Occipital lobe (tissue), 3 donors: ENCODE measurements at places on chromosomes 5 and 9. TPM values are rescaled to one million over a fixed set of nuclear protein-coding genes. Genes with fewer than 3 reads are reported as not detected.

DNA sequence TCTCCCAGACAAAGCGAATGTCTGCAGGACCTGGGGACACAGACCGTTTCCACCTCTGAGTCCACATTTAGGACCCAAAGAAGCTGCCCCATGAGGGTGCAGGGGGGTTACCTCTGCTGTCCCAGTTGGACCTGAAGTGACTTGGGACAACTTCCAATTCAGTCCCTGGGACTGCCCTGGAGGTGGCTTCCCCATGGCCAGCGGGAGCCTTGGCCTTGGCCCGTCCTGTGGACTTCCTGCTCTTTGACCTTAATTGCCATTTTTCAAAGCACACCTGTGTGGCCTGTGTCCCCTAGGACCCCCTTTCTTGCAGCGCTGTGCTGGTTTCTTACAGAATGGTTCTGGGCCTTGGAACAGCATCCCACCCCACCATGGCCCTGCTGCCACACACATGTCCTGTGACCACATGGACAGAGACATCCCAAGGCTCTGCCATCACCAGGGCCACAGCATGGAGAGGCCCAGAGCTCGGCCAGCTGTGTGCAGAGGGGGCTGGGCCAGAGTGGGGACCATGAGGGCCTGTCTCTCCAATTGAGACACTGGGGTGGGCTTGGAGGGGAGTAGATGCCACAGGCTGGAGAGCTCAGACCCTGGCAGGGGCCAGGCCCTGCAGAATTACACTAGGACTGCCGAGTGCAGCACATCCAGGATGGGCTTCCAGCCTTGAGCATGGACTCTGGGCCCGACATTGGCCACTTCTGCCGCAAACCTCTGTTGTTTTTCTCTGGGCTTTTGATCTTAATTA lies 45.8 kb downstream of the SECISBP2 start:
- DNase-seq: no peak

- DNase-seq: no peak
Observed at GRCh38 chr9:89426384-89426961, 71.4 kb downstream of the SEMA4D start.

Gene ROPN1L
- 1.9 TPM for total RNA-seq

- DNase-seq: no peak
Observed at GRCh38 chr5:77518304-77518703, 26.2 kb upstream of the WDR41 start.

DNA sequence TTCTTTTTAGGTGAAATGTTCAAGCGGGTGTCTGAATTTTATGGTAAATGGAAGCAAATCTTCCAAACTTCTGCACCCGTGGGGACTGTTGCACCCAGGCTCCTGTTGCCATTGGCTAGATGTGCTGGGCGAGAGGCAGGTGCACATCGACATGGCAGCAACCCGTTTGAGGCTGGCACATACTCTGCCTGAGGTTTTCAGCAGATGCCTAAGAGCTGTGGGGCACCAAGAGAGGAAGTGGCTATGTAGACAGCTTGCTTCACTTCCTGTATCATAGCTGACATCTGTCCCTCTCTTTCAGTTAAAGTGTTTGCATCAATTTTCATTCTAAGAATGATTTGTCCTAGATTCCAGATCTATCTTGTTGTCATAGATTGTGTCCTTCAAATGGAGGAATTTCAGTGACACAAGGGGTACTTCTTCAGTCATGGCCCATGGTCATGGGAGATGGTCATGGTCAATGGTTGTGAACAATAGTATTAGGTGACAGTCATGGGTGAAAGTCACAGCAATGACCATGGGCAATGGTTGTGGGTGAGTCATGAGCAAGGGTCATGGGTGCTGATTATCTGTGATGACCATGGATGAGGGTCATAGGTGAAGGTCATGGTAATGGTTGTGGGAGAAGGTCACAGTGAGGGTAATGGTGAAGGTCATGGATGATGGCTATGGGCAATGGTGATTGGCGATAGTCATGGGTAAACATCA lies 115.1 kb upstream of the IRX4 start:
- DNase-seq: no peak

DNA sequence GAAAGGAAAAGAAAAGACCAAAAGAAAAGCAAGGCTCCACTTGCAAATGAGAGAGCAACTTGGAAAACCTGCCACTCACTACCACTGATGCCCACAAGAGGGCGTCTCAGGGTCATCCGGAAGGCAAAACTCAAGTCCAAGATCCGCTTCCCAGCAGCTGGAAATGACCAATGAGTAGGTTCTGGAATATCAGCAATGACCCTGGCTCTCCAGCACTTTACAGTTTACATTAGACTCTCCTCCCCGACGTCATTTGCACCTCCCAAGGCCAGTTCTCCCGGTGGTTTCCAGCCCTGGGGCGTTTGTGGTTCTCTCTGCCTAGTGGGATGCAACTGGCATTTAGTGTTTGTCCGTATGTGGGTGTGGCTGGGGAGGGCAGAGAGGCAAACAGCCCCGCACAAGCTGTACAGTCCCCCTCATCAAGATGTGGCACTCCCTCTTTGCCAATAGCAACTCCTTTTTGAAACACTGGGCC lies 193.8 kb upstream of the ZNF618 start:
- DNase-seq: peak; percentile 46

Gene GRK6
- total RNA-seq: 14.0 TPM

Gene SLCO6A1
- 0.94 TPM for total RNA-seq

DNA sequence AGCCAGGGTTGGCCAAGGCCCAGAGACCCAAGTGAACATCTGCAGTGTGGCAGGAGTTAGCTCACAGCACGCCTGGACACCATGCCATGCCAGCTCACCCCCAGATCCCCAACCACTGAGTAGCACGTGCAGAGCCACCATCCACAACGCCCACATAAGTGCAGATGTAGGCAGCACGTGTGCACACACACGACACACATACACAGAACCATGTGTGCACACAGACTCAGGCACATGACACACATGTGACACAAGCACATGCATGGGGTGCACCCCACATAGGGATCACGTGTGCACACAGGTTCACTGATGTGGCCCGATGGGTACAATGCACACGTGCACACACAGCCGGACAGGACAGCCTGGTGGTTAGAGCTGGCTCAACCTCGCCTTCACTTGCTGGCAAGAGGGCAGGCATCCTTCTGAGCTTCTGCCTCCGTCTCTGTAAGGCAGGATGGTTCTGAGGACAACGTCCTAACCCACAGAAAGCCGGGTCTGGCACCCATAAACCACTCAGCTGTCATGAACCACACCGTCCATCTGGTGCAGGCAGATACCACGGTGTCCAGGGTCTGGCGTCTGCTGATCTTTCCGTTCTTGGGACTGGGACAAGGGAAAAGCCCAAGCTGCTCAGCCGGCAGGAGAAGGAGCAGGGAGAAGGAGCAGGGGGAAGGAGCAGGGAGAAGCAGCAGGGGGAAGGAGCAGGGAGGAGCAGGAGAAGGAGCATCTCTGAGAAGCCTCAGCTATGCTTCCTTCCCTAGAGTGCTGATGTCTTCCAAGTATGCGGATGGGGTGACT lies 12.0 kb downstream of the LRRC26 start:
- peak; percentile 21 for DNase-seq

GRCh38 chr5:158080112-158080511 lies 221.2 kb upstream of the CLINT1 start:
- DNase-seq: no peak

Gene SIL1
- total RNA-seq: 11.7 TPM

DNA sequence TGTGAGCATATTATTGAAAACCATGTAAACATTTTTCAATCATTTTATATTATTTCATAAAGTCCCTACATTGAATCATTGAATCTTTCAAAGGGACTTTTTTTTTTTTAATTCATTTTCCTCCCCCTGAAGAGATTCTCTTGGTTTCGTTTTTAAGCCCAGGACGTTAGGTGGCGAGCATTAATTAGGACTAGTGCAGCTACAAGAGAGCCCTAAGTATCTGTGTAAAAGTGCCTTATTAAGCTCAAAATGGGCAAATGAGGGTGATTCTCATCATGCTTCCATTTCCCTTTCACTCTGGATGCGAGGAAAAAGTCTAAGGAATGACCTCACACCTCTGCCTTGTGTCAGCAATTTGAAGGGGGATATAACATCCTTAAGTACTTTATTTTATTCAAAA lies 517.9 kb upstream of the ITGA1 start:
- no peak for DNase-seq

- no peak for DNase-seq
Observed at GRCh38 chr9:134589748-134590147, 51.9 kb upstream of the COL5A1 start.

DNA sequence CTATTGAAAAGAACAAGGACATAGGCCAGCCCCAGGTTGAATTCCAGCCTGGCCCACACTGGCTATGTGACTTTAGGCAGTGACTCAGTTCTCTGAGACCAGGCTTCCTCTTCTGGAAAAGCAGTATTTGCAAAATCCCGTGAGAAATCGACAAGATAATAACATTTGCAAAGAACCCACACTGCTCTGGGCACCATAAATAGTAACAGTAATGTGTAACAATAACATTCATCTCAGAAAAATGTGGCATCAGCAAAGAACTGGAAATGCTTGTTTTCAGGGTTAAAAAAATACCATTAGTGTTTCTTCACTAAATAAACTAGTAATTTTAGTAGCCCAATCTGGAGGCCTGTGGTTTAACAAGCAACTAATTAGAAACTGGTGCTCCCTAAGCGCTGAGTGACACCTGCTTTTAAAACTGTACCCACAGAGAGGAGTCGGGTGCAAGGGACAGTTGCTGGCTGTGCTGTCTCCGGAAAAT lies 148.4 kb downstream of the TTLL11 start:
- DNase-seq: no peak

Gene SLC36A3
- total RNA-seq: not detected

DNA sequence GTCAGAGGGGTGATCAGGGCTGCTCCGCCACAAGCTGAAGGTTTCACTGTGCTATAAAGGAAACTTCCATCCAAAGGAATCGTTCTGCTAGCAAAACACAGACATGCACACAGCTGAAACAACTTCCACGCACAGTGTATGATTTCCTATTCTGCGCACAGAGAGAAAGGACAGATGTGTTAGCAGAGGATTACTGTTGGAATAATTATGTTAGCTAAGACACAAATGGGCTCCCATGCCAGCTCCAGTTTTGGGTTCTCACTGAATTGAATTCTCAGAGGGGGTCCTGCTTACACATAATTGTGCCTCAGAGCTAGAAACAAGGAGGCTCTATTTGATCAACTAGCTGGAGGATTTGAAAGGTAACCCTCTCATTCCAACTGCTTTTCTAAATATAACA lies 352.4 kb downstream of the IRX2 start:
- no peak for DNase-seq

DNA sequence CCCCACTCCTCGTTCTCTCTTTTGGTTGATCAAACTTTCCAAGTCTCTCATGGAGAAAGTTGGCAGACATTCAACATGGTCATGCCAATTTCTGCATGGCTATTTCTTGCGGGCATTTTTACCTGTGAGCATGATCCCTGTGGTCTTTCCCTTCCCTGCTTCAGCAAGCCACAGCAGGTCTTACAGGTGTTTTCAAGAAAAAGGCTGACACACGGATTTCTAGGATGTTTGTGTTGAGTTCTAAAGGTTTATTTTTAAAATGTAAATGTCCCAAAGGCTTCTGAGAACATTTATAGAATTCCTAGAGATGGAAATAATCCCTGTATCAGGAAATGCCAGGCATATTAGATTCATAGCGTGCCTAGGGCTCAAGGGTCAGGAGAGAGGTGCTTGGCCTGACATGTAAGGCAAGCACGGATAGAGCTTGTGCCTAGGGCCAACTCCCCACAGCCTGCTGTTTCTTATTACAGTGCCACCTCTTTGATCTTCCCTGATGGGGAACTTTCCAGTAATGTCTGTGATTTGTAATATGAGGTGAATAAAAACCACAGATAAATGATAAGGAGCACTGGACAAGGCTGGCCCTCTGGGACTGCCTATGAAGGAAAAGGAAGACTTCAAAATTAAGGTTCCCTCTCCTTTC lies 79.8 kb downstream of the MUSK start:
- no peak for DNase-seq

Gene WNK2
- 16.4 TPM for total RNA-seq

Gene ABLIM3
- 5.8 TPM for total RNA-seq

DNA sequence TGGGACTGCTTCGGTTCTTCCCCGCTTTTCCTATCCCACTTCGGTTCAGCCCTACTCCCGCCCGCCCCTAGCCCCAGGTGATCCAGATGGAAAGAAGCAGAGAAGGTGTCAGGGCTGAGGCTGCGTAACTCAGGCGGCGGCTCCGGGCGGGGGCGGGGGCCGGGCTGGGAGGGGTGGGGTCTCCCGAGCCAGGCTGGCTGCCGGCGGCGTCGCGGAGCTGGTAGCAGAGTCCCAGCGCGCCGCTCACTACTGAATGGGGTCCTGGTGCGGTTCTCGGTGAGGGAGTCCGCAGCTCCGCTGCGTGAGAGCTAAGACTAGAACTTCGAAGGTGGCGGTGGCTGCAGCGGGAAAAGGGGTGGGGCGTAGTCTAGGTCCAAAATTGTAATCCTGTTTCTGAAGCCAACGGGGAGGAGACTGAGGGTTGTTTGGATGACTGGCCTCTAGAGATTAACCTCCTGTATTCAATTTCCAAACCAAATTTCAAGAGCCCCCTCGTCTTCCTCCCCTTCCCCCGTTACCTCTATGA lies 1.4 kb downstream of the PRR16 start:
- DNase-seq: peak; percentile 20

DNA sequence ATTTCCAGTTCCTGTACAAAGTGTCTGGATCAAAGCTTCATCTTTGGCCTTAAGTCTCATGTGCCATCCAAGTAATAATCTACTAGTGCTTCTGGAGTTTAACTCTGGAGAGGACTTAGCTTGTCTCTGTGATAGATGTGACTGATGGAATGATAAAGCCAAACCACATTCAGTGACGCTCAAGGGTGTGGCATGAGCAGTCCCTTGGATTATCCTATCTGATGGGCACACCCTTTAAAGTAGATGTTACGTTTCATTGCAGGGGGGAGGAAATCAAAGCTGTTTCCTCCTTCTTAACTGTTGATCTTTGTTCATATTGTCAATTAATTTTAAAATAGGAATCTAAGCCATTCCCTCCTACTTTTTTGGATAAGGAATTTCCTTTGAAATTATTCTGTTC lies 8.5 kb upstream of the EGFLAM start:
- no peak for DNase-seq

Gene LIFR
- 83.4 TPM for total RNA-seq

Gene PCDHGA5
- total RNA-seq: 6.6 TPM

GRCh38 chr5:146607659-146608332 lies 91.8 kb upstream of the GPR151 start:
- DNase-seq: no peak

Gene FGF18
- total RNA-seq: 0.62 TPM

Gene IFNK
- not detected for total RNA-seq

GRCh38 chr9:37430841-37431597 lies 8.5 kb downstream of the GRHPR start:
- peak; percentile 45 for DNase-seq

Gene OBP2B
- total RNA-seq: not detected

- no peak for DNase-seq
Observed at GRCh38 chr5:80516826-80517225, 28.9 kb downstream of the FAM151B start.
